PC-3 (cell line): ENCODE measurements at places on chromosomes 16 and 17. TPM values are rescaled to one million over a fixed set of nuclear protein-coding genes. Genes with fewer than 3 reads are reported as not detected.
A peak's percentile ranks its signal among the peaks of the same experiment; 100 is the strongest.

GRCh38 chr16:12387311-12387710 is 410.8 kb downstream of the SNX29 start:
- H3K4me3 ChIP-seq, result no peak overlapping the region
- DNase-seq, result no peak
- no peaks in the 10 kb centered on the region for H3K36me3 ChIP-seq
- peaks cover 20% of the 10 kb centered on the region for H3K4me1 ChIP-seq
- H3K27me3 ChIP-seq, result no peaks in the 10 kb centered on the region

- DNase-seq, result peak; percentile 79
- no peaks in the 10 kb centered on the region for H3K36me3 ChIP-seq
- peaks cover 12% of the 10 kb centered on the region for H3K4me1 ChIP-seq
- H3K27me3 ChIP-seq, result no peaks in the 10 kb centered on the region
These were observed 8.0 kb upstream of the KCNG4 start for GRCh38 chr16:84247844-84248243.

- H3K27ac ChIP-seq, result no peak overlapping the region
- H3K36me3 ChIP-seq, result no peaks in the 10 kb centered on the region
- no peaks in the 10 kb centered on the region for H3K4me1 ChIP-seq
- no peak for DNase-seq
These were observed 94.2 kb downstream of the NTN1 start for GRCh38 chr17:9115214-9116191.

GRCh38 chr17:6020376-6021010 is 49.7 kb upstream of the WSCD1 start:
- H3K4me3 ChIP-seq, result no peak overlapping the region
- no peaks in the 10 kb centered on the region for H3K36me3 ChIP-seq
- no peaks in the 10 kb centered on the region for H3K4me1 ChIP-seq

GRCh38 chr16:54397190-54397835 is 110.7 kb upstream of the IRX3 start:
- H3K36me3 ChIP-seq, result no peaks in the 10 kb centered on the region
- no peak overlapping the region for H3K4me3 ChIP-seq
- no peaks in the 10 kb centered on the region for H3K4me1 ChIP-seq

DNA sequence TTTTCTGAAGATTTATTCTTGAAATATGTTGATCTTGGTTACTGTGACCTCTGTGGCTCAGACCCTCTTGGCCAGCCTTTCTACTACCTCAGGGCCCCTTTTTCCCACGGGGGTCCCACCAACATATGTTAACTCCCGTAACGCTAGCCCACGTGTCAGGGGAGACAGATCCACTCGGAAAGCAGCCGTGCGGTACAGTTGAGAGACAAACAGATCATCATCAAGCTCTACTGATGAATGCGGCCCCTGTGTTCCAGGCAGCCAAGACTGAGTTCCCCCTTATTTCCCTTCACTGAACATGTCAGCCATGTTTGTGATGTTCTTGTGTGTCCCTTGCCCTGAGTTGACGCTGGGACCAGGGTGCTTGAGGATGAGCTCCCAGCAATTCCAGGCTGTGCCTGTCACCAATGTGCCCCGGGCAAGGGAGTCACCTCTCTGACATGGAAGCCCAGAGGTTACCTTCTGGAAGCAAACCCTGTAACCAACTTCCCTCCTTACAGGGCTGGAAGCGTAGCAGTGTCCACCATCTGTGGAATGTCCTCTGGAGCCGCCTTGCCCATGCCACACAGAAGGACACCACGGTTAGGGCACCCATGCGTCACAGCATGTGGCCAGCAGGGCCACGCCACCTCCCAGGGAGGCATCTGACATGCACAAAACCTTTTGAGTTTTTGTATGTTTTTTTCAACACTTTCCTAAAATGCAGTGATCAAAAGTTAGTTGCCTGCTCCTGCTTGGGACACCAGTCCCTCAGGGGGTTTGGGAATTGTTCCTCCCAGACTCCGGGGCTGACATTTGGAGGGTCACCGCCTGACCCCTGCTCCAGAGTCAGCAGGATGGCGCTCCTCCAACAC is 193.7 kb upstream of the CHMP6 start:
- H3K4me1 ChIP-seq, result peaks cover 14% of the 10 kb centered on the region
- H3K27ac ChIP-seq, result no peak overlapping the region
- H3K36me3 ChIP-seq, result 0 out of 2 replicates have a peak, but pooled peaks cover 4% of the 10 kb centered on the region

GRCh38 chr17:29293890-29294579 is at the start of gene NUFIP2:
TSS of gene NUFIP2 (minus strand) at chr17:29294148. CDS start at chr17:29294059, 89 bp downstream.
- no peaks in the 10 kb centered on the region for H3K27me3 ChIP-seq
- peak; percentile 96 for DNase-seq
- peak within 1 kb of the TSS; percentile 75 for H3K27ac ChIP-seq
- H3K4me3 ChIP-seq, result peak within 1 kb of the TSS; percentile 100

- H3K4me1 ChIP-seq, result peaks cover 37% of the 10 kb centered on the region
- H3K36me3 ChIP-seq, result no peaks in the 10 kb centered on the region
- no peak for DNase-seq
- H3K27ac ChIP-seq, result no peak overlapping the region
- H3K4me3 ChIP-seq, result no peak overlapping the region
- H3K27me3 ChIP-seq, result no peaks in the 10 kb centered on the region
These were observed 3.4 kb downstream of the CMTM4 start for GRCh38 chr16:66693149-66693548.

DNA sequence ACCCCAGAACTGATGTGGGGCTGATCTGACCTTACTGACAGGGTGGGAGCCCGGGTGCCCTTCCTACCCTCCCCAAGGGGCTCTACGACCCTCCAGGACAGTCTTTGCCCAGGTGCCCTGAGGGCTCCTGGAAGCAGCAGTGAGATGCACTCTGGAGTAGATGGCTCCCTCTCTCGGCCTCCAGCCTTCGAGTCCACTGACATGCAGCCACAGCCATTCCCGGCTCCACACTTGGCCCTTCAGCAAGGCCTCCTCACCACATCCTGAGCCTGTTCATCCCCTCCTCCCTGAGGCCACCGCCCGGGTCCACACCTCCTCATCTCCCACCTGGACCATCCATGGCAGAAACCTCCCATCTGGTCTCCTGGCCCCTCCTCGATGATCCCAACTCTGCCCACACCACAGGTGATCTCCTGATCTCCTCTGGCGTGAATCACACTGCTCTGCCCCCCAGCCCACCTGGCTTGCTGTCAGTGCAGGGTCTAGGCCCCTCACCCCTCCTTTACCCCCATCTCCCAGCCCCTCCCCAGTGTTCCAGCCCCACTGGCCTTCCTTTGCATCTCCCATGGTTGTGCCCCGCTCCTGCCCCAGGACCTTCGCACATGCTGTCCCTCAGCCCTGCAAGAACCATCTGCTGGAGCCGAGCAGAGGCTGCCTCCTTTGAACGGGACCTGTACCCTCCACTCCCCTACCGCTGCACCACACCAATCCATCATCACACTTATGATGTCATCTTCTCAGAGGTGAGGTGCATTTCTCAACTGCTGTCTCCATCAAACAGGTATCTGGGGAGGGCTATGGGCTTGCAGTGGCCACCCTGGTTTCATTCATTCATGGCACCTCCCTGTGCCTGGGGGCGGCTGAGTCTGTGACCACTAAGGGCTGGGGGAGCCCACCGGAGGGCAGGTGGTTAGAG is 44.7 kb downstream of the SOCS1 start:
- no peaks in the 10 kb centered on the region for H3K36me3 ChIP-seq
- H3K27ac ChIP-seq, result no peak overlapping the region
- DNase-seq, result no peak
- no peak overlapping the region for H3K4me3 ChIP-seq
- H3K27me3 ChIP-seq, result no peaks in the 10 kb centered on the region

DNA sequence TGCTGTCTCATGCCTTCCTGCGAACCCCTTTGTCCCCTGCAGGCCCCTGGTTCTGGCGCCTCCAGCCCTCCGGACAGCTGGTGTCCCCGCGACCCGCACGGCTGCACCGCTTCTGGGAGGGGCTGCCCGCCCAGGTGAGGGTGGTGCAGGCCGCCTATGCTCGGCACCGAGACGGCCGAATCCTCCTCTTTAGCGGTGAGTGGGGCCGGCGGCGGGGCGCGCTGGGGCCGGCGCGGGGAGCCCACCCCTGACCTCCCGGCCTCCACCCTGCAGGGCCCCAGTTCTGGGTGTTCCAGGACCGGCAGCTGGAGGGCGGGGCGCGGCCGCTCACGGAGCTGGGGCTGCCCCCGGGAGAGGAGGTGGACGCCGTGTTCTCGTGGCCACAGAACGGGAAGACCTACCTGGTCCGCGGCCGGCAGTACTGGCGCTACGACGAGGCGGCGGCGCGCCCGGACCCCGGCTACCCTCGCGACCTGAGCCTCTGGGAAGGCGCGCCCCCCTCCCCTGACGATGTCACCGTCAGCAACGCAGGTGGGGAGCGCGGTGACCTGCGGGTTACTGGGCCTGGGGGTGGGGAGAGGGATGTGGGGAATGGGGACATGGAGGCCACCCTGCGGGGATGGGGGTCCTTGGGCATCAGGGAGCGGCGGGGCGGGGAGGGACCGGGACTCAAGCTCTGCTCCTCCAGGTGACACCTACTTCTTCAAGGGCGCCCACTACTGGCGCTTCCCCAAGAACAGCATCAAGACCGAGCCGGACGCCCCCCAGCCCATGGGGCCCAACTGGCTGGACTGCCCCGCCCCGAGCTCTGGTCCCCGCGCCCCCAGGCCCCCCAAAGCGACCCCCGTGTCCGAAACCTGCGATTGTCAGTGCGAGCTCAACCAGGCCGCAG is 7.1 kb upstream of the IL32 start:
- no peaks in the 10 kb centered on the region for H3K27me3 ChIP-seq
- H3K27ac ChIP-seq, result no peak overlapping the region
- no peaks in the 10 kb centered on the region for H3K36me3 ChIP-seq
- no peaks in the 10 kb centered on the region for H3K4me1 ChIP-seq
- peak overlapping the region; percentile 86 for H3K4me3 ChIP-seq

HOXB5 gene
- total RNA-seq, result 0.40 and 0.95 TPM in 2 replicates

CD68 gene
- total RNA-seq, result 30.2 and 32.4 TPM in 2 replicates

AGRP gene
- total RNA-seq, result not detected in 2 replicates

OR3A3 gene
- total RNA-seq, result not detected in 2 replicates

ERN2 gene
- total RNA-seq, result not detected in 2 replicates

DPEP2 gene
- total RNA-seq, result not detected in 2 replicates
